ENCODE measurements at places on chromosomes 13 and 19.

DNA sequence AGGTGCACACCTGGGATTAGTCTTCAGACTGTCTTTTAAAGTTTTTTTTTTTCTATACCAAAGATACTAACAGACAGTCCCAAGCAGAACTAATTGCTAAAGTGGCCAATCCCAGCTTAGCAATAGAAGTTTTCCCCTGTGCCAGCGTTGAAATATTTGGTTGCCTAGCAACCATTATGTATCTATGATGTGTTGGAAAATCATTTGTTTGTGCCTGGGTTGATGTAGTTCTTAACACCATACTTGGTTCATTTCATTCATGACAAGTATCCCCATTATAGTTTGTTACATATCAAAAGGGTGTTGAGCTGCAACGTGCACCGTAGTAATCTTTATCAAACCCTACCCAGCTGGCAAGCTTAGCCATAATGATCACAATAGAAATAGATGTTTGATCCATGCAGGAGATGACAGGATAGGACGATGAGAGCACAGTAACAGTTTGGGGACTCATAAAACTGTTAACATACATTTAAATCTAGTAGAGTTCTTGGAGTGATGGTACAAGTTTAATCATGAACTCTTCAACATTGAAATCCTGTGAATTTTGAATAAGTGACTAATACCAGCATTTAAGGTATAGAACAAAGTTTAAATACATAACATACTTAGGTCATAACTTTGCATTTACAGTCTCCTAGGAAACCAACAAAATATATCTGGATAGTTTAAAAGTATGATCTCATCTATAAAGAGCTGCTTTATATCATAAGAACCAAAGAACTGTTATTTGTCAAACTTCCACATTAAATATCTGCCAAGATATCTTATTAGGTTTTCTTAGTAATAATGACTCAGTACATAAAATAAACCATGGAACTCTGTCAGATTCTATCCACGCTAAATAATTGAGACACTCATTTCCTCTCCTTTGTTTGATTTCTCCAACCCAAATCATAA is 73.4 kb downstream of the MBNL2 start:
- no peak for DNase-seq

DNA sequence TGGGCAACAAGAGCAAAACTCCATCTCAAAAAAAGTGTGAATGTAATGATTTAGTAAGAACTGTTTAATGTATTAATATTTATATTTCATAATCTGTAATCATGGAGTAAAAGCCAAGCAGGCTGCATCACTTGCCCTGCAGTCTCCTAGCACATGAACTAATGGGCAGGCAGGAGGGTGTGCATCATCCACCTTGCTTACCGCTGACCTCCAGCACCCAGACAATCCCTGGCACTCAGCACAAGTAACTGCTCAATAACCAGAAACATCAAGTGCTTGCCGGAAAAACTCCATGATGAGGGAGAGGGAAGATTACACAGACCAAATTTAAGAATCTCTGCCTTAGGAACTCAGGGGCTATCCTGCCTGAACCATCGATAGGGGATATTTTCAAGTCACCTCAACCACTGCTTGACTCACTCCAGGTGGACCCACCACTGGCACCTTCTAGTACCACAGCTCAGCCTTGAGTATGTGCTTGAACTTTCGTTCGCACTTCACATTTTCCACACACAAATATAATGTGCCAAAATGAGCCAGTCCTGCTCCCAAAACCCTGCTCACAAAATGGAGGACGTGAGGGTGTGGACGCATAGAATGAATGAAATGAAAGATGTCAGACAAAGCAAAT is 18.6 kb downstream of the BRD4 start:
- DNase-seq: no peak

- peak; percentile 64 for DNase-seq
Observed at GRCh38 chr19:40610396-40611064, 9.4 kb downstream of the LTBP4 start.

- no peak for DNase-seq
Observed at GRCh38 chr19:7168941-7169340, 99.4 kb downstream of the ZNF557 start.

DNA sequence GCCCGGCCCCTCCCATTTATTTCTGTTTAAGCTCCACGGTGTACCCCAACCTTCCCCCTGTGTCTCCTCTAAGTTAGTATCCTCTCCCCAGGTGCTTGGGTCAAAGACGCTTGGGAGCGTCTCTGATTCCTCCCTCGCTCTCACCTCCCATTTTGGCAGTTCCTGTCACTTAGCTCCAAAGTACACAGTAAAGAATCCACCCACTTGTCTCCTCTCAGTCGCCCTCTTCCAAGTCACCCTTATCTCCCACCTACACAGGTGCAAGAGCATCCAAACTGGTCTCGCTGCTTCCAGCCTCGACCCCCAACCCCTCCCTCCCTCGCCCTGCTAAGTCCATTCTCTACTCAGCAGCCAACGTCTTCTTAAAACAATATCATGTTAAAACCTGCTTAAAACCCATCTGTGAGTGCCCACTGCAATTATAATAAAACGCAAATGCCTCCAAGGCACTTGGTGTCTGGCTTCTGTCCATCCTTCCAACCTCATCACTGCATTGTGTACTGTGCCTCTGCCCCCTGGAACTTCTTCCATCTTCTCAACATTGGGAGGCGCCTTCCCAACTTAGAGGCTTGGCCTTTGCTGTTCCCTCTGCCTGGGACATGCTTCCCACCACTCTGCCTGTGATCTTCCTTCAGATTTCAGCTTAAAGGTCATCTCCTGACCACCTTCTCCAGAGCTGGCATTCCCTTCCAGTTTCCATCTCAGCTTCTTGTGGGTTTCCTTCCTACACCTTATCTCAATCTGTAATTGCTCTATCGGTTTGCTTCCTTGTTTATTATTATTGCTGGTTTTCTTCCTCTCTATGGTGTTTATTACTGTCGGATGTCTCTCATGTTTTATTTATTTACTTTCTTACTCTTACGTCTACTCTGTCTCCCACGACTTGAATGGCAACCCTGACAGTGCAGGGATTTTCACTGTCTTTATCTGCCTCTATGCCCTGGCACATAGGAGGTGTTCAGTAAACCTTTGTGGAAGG is 9.5 kb upstream of the KLK14 start:
- DNase-seq: no peak

- peak; percentile 62 for DNase-seq
Observed at GRCh38 chr13:21124852-21125251, 51.5 kb downstream of the SKA3 start.

DNA sequence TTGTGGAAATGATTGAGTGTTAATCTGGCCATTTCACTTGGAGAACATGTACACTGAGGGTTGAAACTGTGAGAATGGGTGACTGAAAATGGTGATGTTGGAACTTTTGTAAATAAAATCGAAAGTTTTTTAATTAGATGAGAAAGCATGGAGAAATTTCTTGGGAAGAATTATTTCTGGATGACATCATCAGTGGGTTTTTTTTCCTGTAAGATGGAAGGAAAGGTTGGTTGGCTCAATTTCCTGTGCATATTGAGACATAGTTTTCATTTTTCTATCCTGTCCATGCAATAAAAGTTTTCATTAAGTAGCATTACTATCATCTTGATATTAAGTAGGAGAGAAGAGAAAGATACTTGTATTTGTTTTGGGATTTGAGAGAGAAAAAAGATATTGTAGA is 120.6 kb upstream of the HTR2A start:
- DNase-seq: no peak

- no peak for DNase-seq
Observed at GRCh38 chr13:65855242-65855805, 1374.8 kb downstream of the PCDH9 start.

DNA sequence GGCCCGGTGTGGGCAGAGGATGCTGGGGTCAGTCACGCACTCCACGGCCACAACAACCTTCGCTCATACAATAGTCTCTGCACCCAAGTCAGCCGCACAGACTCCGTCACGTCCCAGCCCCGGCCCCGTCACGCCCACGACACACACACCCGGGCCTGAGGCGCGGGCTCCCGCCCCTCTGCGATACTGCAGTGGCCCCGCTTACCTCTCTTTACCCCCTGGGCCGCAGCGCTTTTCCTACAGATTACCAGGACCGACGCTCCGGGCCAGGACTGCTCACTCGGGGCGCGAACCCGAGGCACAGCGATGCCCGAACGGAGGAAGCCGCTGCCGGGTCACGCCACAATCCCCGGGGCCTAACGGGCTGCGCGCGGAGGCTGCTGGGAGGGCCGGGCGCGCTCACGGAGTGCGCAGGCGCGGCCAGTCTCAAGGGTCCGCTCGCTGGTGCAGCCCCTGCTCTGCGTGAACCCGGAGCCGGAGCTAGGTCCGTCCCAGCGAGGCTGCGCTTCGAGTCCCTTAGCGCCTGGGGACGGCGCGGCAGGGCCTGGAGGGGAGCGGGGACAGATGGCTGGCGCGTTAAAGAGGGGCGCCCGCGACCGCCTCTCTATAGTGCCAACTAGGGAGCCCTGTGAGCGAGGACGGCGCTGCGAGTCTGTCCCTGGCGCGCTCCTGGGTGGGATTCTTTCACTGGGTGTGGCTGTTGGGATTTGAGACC is at the start of gene ZFP82:
TSS of gene ZFP82 (minus strand) at position 358 of the 715 bp plus-strand sequence. CDS start 8,855 bp downstream, outside the sequence.
- peak; percentile 96 for DNase-seq

GRCh38 chr13:45510672-45511071 is 45.9 kb downstream of the COG3 start:
- no peak for DNase-seq

- DNase-seq: no peak
Observed at GRCh38 chr13:29996316-29996715, 145.9 kb upstream of the UBL3 start.

- no peak for DNase-seq
Observed at GRCh38 chr13:78401873-78402707, 201.3 kb downstream of the POU4F1 start.

GRCh38 chr13:85666356-85666755 is 132.9 kb downstream of the SLITRK6 start:
- no peak for DNase-seq

- no peak for DNase-seq
Observed at GRCh38 chr13:41505209-41505835, 48.0 kb downstream of the RGCC start.

- no peak for DNase-seq
Observed at GRCh38 chr13:106205871-106206270, 329.6 kb downstream of the EFNB2 start.

GRCh38 chr13:49993111-49993510 is 3.7 kb upstream of the TRIM13 start:
- no peak for DNase-seq

- DNase-seq: no peak
Observed at GRCh38 chr19:4061178-4061682, 5.5 kb downstream of the ZBTB7A start.

DNA sequence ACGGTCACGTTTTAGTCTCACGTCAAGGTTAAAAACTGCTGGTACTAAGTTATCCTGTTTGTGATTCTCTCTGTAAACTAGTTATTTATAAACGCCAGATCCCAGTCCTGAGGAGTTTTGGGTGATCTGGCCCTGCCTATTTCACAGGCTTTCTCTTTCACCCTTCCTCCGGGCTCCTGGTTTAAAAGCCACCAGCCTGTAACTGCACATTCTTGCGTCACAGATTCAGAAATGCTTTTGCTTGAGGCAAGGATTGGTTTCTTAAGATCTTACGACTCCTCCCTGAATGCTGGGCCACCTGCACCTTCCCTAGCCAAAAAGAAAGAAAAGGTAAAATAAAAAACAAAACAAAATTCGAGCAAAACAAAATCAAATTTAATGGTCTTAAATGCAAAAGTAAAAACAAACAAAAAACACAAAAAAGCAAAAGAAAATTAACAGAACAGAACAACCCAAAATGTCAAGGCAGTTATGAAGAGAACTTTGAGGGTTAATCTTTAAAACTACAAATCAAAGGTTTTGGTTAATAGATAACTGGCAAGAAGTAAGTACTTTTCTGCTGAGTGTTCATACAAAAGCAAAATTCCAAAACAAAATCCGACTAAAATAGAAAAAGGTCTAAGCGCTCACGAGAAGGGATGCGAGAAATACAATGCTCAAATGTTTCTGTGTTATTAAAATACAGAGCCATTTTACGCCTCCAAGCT is 18.6 kb upstream of the TIMM44 start:
- DNase-seq: no peak

DNA sequence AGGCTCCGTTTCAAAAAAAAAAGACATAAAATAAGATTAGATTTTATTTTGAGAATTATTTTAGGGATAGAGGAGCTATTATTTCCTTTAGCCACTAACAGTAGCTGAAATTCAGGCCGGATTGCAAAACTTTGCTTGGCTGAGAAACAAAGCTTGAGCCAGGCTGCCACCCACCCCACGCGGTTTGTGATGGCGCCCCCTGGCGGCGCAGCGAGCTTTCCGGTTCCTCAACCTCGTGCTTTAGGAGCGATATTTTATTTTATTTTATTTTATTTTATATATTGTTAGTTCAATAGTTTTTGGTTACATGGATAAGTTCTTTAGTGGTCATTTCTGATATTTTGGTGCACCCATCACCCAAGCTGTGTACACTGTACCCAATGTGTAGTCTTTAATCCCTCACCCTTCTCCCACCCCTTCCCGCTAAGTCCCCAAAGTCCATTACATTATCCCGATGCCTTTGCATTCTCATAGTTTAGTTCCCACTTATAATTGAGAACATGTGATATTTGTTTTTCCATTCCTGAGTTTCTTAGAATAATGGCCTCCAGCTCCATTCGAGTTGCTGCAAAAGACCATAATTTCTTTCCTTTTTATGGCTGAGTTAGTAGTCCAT is 19.8 kb upstream of the CEACAM4 start:
- DNase-seq: no peak

DNA sequence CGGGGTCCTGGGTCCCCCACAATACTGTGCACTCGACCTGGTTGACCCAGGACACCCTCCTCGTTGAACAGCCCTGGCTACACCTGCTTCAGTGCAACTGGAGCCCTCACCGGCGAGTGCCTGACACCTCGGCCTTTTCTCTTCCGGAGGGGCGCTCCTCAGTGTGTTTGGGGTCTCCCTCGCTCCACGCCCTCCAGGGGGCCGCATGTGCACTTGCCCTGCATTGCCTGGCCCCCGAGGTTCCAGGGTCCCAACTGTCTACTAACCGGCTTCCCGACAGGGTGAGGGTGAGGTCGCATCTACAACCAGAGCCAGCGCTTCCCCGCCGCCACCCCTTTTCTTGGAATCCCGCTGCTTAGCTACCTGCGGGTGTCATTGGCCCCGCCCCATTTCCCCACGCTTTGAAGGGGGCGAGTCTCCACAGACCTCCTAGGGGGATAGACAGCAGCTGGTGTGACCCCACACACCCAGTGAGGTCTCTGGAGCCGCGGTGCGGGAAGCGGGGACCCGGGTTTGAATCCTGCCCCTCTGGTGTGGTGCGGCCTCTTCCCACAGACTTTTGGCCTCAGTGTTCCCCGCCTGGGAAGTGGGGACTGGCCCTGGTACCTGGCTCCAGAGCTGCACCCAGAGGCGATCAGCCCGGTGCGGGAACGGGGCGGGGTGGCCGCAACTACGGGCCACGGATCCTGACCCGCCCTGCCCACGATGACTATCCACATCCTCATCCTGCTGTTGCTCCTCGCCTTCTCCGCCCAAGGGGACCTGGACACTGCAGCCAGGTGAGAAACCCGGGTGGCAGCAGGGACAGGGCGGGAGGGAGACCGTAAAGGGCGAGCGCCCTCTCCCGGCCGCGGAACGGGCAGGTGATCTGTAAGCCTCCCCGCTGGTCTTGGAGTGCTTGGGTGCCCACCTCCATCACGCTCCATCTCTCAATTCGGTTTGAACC is at the start of gene ADM5:
TSS of gene ADM5 (plus strand) at position 462 of the 946 bp plus-strand sequence. CDS start at position 706, 244 bp downstream.
- DNase-seq: peak; percentile 31
